ENCODE measurements at places on chromosomes 3 and 15.
A peak's percentile ranks its signal among the peaks of the same experiment; 100 is the strongest.

DNA sequence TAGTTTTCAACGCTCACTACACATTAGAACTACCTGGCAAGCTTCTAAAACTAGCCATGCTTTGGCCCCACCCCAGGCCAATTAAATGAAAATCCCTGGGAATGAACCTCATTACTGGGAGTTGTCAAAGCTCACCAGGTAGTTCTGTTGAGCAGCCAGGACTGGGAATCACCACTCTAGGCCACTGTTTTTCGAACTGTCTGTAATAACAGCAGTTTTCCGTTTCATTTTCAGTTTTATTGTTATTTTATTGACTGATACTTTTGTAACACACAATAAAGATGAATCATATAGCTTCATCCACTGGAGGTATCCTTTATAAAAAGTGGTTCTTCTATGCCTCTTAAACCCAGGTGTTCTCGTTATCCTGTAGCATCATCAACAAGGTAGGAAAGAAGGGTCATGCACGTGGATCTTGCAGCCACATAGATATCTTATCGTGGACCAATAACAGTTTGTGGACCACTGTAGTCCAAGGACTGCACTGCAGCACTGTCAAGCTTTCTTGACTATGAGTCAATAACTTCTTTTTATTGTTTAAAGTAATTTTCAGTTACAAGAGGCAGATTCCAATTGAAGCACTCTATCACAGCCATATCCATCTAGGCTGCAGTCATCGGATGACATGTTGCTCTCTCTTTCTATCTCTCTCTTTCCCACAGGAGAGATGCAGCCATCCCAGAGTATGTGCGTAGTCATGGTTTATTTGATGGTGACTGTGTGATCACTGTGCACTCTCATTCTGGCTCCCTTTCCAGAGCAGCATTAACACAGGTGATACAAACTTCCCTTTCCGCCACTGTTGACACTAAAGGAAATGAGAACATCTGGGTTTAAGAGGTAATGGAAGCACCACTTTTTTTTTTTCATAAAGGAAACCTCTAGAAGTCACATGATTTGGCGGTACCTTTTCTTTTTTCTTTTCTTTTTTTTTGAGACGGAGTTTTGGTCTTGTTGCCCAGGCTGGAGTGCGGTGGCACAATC is 39.0 kb upstream of the BLM start:
- DNase-seq = no peak

DNA sequence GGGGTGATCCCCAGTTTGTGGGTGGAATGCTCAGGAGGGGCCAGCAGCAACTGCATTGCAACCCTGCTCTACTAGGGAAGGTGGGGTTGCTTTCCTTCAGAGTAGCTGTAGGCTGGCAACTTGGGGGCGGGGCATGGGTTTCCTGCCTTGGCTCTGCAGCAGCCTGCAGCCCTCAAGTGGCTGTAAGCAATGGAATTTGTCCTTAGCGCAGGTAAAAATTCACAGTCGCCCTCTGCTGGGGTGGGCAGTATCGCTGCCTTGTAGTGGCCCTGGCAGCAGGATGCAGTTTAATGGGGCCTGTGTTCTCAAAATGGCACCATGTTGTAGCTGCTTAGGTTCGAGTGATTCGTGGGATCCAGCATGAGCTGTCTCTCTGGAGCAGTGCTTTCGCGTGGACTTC is 29.8 kb downstream of the STT3B start:
- peak; percentile 71 for DNase-seq

GRCh38 chr3:24462737-24463136 is 31.9 kb downstream of the THRB start:
- no peak for DNase-seq

DNA sequence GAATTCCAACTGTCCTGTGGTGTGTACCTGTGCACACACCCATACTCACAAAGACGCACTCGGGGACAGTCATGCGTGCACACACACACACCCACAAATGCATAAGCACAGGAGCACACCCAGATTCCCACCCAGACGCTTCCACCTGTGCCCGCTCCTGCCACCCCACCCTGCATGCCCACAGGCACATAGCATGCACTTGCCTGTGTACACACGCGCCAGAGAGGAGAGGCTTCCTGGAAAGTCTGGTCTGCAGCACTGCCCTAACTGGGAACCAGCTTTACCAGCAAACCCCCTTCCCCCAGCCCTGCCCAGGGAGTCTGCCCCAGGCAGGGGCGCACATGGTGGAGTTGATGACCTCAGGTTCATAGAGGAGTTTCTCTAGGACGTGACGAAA is 246.2 kb downstream of the UACA start:
- no peak for DNase-seq

DNA sequence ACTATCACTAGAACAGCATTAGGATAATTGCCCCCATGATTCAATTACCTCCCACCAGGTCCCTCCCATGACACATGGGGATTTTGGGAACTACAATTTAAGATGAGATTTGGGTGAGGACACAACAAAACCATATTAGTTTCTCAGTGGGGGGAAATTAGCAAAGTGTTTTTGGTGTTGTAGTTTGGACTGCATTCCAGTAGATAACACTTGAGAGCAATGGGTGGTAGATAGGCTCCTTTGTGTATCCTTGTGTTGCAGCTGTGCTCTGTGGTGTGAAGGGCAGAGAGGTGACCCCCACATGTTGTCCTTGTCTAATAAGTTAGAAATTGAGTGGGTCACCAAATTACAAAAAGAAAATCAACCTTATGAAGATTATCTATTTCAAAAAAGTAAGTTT is 223.8 kb downstream of the SATB1 start:
- DNase-seq = no peak

DNA sequence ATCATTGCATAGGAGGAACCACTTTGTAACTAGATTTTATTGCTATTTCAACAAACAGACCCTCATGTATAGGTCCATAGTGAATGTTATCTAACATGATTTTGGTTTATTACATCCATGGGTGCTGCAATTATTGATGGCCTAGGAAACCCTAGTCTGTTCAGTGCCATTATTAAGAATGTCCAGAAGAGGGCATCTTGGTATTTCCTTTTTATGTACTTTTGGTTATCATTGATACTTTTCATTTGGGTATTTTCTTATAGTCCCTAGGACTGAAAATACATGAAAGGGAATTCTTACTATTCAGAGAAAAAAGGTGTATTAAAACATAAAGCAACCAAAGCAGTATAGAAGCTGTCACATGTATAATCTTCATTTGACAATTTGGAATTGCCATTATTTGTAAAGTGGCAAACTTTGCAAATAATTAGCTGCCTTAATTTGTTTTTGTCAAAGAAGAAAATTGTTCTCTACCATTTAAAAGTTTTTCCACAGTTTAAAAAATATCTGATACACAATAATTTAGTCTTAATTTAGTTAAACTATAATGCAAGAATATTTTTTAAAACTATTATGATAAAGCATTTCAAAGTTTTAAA is 48.7 kb downstream of the CNOT10 start:
- no peak for DNase-seq

DNA sequence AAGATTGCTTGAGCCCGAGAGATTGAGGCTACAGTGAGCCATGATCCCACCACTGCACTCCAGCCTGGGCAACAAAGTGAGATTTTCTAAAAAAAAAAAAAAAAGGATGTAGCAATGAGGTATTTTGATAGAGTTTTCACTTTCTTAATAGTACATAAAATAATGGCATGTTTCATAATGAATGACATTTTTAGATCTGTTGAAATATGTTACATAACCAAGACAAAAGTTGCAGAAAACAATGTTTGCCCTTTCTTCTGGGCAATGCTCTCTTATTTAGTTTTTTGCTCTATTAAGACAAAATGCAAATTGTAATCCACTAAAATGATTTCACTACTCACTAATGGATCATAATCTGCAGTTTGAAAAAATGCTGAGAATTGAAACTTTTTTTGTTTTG is 4.4 kb upstream of the MAPK6 start:
- DNase-seq = no peak

DNA sequence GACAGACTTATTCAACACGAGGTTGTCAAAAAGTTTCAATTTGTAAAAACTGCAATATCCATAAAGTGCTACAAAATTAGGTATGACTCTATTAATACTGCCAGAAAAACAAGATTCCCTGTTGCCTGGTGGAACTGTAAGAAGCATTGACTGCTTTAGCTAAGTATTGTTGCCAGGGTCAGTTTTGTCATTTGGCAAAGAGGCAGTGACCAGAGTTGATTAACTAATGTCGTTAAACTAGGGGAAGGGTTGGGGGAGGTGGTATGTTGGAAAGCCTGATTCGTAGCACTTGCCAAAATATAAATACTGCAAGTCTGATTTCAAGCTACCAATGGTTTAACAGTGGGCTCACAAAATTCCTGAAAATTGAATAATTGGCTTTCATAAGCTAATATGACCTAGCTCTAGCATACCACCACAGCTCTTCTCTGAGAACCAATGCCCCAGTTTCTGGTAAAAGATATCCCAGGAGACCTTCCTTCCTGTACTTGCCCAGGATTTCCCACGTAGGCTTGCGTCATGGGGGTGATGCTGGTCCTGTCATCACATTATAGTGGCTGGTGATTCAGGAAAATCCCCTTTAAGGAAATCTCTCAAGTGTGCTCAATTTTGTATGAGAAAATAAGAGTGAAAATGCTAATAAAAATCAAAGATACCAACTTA is 266.4 kb upstream of the TBC1D5 start:
- DNase-seq = no peak

- no peak for DNase-seq
Measured at GRCh38 chr3:4314688-4315087, 11.5 kb downstream of the SETMAR start.

DNA sequence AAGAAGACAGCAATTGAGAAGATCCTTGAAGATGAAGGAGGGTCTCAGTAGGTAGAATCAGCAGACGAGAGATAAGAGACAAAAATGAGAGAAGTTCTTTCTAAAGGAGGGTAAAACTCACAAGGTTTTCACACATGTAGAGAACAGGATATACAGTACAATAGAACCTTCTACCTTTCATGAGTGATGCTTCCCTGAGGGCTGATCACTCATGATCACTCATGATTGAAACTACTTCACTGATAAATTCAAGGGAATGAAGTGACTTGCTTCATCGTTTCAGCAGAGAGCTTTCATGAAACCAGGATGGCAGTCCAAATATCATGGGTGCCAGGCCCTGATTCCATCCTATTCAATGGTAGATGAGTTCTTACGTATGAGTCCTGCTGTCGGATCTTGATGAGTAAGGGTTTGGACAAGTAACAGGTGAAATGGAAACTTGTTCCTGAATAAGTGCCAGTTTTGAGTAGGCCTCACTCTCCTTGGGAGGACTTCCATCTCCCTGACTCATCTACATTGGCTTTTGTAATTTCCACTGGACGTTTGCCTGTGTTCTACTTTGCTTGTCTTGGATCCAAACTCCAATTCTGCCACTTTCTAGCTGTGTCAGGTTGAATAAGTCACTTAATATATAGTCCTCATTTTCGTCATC is 9.6 kb upstream of the CLDN16 start:
- no peak for DNase-seq

GRCh38 chr3:189557824-189558223 is 73.4 kb upstream of the TP63 start:
- no peak for DNase-seq

DNA sequence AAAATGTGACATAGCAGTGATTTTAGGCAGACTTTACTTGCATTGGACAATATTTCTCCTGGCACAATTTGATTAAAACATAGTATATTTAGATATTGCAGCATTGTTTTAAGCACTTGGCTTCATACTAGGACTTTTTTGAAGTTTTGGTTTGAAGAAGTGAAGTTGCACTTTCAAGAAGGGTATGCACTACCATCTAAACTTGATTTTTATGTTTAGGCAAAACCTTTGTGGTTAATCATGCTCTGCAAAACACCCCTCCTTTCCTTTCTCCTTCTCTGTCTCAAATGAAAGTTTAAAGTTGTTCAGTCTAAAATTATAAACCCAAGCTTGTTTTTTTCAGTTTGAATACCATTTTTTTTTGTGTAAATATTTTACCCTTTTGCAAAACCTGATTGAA is 173.8 kb downstream of the TCF12 start:
- no peak for DNase-seq

GRCh38 chr15:79004336-79004735 is 59.5 kb upstream of the CTSH start:
- DNase-seq = peak; percentile 65

DNA sequence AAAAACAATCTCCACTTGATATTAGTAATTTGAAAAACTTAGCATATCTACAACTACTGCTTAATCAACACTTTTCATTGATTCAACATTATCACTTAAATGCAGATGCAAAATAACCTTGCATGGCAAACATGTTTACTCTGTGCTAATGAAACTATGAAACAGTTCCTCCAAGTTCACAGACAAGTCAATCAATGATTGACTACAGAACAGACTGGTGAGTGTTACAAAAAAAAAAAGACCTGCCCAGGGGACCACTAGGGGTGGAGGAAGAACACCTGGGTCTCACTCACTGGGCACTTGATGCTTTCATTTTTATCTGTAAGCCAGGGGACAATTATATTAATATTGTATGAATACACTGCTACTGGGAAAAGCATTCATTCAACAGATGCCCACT is 4.3 kb upstream of the NR2C2 start:
- no peak for DNase-seq

DNA sequence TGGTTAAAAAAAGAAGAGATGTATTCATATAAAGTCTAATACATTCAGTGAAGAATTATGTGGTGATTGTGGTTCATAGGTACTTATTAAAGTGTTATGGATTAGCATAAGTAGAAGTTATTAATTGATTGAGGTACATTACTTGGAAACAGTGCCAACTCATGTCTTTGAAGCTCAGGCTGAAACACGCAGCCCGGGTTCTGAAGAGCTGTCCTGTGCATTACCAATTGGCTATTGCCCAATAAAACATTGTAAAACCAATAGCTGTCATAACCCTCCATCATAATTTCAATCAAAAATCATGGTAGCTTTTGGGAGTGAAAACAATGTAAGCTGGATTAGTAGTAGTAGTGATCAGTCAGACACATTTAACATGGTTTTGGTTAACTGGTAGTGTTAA is 560.1 kb downstream of the MCTP2 start:
- DNase-seq = no peak

DNA sequence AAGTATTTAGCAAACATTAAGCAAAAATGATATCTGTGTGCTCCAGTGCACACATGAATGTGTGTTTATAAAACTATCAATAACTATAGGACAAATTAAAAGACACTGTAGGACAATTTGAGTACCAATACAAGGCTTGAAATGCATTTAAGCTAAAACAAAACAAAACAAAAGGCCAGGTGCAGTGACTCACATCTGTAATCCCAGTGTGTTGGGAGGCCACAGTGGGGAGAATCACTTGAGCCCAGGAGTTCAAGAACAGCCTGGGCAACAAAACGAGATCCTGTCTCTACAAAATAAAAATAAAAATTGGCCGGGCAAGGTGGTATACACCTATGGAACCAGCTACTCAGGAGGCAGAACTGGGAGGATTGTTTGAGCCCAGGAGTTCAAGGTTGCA is 50.7 kb downstream of the CSNK1G1 start:
- no peak for DNase-seq

DNA sequence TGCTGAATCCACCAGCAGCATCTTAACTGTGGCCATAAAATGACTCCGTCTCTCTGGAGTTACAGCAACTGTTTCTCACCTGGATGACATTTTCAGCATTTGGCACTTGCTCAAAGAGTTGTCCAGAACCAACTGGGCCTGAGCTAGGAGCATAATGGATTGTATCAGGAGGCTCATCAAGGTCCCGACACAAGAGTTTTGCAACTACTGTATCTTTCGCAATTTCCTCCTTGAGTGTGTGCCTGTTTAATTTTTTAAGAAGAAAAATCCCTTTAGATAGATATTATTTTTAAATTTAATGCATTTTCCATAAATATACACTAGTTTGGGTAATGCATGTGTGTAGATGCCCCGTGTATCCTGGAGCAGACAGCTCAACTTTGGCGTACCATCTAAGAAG is 44.3 kb upstream of the C3orf49 start:
- DNase-seq = no peak
